GM20000 (cell line): ENCODE measurements at places on chromosomes 4 and X.
A peak's percentile ranks its signal among the peaks of the same experiment; 100 is the strongest.

DNA sequence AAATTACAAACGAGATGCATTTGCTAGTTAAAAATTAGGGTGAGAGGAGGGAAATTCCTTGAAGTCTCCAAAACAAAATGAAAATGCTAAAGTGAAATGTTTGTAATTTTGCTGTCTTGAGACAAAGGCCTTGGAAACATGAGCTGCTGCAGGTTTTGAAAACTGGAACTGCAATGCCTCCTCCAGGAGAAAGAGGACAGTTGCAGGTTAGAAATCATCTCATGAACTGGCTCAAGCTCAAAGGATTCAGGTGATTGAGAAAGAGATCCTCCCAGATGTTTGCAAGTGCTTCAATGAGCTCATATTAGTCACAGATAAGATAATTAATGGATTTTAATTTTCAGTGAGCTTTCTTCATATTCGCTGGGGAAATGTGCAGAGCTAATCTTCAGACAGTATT lies 32.4 kb downstream of the SMPX start:
- DNase-seq: no peak

- no peak for DNase-seq
Measured at GRCh38 chr4:81436096-81436495, 35.6 kb downstream of the RASGEF1B start.

- no peak for DNase-seq
Measured at GRCh38 chr4:41448934-41449333, 89.0 kb upstream of the LIMCH1 start.

GRCh38 chr4:145452447-145453162 lies 29.0 kb upstream of the SMAD1 start:
- DNase-seq: no peak

DNA sequence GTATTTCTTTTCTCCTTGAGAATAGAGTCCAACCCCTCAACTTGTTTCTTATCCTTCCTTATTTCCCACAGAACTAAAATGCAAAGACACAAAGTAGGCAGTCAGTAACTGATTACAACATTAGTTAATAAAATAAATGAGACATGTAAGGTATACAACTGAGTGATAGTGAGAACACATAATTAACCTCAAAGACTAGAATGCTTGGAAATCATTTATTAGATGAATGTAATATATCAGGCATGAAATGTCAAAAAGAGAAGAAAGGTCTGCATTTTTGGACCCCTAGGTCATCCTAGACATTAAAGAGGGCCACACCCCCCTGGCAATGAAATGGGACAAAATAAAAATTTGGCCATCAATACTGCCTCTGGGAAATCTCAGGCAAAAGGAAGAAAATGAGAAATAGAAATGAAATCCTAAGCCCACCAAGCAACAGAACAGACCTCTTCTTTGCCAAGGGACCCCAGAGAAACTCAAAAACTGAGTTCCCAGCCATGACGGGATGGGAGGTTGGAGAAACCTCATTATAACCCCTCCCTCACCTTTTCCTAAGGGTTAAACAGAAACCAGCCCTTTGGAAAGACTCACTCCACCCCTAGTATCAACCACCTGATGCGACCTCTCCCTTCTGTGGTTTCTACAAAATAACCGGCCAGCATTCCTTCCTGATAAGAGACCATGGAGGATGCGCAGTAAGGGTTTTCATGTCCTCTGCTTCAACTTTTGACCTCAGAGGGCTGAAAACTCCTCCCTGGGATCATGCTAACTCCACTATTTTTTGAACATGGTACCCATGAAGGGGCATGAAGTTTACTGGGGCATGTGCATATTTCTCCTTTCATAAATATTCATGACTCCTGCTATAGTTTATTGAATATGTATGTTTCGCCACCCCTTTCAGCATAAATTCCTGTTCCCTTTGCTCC lies 90.0 kb upstream of the EXOC1L start:
- DNase-seq: no peak

DNA sequence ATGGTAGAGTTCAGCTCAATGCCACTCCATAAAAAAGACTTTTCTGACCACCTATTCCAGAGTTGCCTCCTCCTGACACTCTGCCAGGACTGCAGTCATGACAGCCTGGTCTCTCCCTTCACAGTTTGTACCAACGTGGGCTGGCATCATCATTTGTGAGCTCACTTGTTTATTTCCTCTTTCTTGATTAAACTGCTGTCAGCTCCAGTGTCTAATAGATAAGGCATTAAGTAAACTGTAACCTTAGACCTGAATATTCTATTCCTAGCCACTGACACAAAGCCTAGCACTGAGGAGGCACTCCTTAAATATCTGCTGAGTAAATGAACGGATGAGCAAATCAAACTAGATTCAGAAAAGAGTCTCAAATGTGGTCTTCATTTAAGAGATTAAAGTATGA lies 48.7 kb downstream of the DDX60 start:
- DNase-seq: no peak

GRCh38 chr4:71303850-71304249 lies 35.0 kb upstream of the SLC4A4 start:
- DNase-seq: no peak

DNA sequence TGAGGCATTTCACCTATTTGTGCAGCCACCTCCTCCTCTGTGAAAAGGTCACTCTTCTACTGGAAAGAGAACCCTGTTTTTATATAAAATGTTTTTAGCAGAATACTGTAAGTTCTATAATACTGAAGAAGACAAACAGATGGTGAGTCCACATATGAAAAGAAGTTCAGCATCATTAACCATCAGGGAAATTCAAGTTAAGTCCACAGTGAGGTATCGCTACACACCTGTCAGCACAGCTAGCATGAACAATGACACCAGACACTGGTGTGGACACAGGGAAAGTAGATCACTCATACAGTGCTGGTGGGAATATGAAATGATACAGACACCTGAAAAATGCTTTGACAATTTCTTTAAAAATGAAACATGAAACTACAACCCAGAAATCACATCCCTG lies 133.0 kb downstream of the MAD2L1 start:
- DNase-seq: no peak

DNA sequence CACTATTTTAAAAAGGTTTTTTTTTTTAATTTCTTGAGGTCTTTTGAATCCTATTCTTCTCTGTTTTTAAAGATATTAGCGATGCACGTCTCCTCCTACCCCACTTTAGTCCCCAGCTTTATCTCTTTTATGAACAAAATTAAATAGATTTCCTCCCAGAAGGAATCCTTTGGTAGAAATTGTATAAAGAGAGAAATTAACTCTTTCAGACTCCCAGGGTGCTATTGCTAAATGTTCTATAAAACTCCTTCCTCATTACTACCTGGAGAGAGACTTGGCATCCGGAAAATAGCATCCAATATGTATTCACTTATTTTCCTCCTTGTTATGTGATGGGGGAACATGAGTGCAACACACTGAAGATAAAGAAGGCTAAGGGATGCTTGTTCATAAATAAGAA lies 16.5 kb upstream of the PACRGL start:
- no peak for DNase-seq

GRCh38 chr4:130053723-130054122 lies 957.8 kb downstream of the C4orf33 start:
- DNase-seq: no peak

DNA sequence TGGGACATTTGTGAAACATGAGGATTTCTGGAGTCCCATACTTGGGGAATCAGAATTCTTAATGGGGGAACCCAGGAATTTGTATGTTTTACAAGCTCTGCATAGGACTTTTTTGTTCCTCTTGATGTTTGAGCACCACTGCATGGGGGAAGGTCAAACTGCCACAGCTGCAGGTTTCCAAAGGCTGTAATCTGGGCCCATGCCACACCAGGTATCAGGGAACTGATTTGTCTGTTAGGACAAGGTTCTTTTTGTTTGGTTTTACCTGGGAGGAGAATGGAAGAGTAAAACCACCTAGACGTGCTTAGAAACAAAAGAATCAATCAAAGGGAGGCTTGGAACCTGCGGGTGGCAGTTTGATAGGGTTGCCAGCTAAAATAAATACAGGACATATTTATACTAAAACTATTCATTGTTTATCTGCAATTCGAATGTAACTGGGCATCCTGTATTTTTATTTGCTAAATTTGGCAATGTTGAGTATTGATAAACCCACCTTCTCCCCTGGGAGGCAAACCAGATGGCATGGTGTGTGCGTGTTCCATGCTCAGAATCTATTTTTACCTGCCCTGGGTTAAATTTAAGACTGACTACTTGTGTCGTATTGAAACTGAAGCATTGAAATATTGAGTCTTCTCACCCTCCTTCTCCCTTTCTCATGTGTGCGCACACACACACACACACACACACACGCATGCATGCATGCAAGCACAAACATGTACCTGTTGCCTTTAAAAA lies 63.7 kb downstream of the TMEM164 start:
- no peak for DNase-seq

- no peak for DNase-seq
Measured at GRCh38 chr4:13396161-13396560, 88.0 kb downstream of the RAB28 start.

DNA sequence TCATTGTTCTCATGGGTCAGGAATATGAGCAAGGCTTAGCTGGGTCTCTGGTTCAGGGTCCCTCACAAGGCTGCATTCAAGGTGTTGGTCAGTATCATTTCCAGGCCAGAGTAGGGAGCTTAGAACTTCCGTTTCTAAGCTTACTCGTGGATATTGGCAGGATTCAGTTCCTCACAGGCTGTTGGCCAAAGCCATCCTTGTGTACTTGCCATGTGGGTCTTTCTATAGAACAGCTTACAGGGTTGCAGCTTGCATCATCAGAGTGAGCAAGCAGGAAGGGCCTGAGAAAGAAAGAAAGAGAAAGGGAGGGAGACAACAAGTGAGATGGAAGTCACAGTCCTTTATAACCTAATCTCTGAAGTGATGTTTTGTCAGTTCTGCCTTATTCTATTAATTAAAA lies 5.1 kb upstream of the LIMCH1 start:
- no peak for DNase-seq

GRCh38 chr4:2482693-2483092 lies 13.8 kb downstream of the RNF4 start:
- DNase-seq: peak; percentile 62

DNA sequence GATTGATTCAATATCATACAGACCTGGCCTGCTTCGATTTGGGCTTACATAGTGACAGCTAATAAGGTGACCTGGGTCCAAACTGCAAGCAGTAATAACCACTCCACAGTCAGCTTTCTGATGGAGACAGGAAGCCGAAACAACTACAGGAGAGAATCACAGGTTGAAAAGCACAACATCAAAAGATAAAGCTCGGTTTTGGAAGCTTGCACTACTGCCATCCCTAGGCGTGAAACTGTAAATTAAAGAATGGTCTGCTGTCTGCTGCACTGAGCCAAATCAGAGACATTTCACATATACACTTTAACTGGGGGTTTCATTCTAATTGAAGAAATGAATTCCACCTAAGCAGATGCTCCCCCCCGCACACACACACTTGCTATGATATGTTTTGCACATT lies 116.3 kb downstream of the DHX15 start:
- DNase-seq: no peak

GRCh38 chr4:100826067-100826466 lies 308.2 kb upstream of the EMCN start:
- DNase-seq: no peak
